ENCODE measurements at places on chromosomes 11 and 22.

DNA sequence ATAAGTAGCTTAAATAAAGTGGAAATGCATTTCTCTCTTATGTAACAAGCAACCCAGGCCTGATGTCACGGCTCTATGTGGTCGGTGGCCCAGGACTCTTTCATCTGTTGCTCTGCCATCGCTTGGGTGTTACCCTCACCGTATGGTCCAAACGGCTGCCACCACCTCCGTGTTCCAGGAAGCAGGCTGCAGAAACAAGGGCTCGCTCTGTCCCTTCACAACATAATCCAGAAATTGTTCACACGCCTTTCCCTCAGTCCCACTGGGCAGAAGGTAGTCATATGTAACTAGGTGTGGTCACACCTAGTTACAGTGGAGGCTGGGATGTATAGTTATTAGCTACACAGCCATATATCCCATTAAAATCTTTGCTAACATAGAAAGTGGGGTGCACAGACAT, 421.0 kb downstream of the SOX6 start:
- DNase-seq = no peak

DNA sequence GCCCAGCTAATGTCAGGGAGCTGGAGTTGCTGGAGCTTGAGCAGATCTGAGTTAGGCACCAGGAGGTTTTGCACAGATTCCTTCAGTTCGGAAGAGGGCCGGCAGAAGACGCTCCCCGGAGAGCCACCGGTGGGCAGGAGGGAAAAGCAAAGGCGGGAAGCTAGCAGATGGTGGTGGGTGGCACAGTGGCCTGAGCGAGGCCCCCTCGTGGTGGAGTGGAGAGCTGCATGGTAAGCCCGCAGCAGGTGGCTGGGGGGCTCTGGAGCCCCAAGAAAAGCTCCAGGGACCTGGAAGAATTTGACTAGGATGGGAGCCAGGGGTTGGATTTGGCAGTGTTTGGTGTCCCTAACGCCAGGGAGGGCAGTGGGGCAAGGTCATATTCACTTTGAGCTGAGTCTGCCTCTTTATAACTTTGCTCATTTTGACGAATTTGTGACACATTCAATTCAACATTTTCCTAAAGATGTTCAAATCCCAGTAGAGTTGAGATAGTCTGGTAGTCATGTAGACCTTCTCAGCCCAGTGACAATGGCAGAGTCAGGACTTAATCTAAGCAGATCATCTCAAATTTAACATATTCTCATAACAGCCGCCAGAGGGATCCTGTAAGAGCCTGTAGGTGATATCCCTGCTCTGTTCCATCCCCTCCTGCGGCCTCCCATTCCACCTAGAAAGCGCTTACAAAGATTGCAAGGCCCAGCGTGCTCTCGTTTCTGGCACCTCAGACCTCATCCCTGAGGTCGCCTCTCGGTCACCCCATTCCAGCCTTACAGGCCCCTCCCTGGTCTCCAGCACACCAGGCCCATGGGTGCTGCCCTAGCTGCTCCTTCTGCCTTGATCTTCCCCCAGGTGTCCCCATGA, 57.9 kb downstream of the TRIM29 start:
- no peak for DNase-seq

DNA sequence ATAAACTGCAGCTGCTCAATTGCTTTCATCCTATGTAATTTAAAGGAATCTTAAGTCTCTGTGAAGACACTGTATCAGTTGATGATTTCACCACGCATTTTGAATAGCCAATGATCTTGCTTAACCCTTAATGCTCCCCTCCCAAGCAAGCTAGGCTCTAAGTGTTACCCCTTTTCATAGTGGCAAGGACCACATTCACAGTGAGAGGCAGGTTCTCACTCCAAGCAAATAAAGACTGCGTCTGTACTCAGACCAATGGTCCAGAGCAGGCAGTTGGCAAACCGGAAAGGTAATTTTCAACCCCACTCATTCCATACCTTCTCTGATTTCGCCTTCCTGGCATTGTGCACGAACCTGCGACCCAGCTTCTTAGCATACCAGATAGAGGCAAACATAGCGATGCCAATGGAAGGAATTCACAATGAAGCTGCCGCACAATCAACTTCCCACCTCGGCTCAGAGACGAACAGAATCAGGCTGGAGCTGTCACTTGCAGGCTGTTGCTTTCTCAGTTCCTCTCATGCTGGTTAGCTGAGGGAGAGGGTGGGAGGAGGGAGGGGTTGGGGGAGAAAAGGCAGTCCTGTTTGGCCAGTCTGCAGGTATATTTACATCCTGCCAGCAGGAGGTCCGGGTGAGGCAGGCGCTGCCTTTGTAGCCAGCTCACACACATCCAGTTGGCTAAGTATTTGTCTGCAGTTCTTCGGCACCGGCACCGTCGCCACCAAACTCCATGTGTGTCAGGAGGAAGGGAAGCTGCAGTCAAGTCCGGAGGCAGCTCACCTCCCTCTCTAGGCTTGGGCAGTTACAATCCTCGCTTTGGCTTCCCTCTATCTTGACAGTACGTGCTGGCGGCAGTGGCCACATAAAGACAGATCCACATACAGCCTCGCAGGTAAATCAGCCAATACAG, 1151.2 kb upstream of the CCDC90B start:
- DNase-seq = no peak

- peak; percentile 51 for DNase-seq
Observed at GRCh38 chr11:61004180-61004611, 32.7 kb downstream of the CD6 start.

- no peak for DNase-seq
Observed at GRCh38 chr11:62505440-62506091, 41.0 kb downstream of the AHNAK start.

GRCh38 chr11:16418428-16419097, 62.2 kb upstream of the SOX6 start:
- DNase-seq = no peak

DNA sequence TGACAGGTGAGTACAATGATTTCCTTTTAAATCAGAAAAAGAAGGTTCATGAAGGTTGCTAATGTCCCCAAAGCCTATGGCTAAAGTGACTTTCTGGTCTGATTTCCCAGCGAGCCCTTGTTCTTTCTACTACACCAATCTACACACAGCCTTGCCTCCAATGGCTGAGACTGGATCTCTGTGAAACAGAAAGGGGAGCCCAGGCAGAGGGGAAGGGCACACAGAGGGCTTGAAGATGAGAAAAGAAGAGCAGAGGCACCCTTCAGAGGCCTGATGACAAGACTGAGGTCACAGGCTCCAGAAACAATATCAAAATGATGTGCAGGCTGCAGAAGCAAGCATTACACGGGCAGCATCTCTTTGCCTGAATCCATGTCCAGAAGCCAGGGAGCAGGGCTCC, 1.5 kb downstream of the SYN3 start:
- DNase-seq = no peak

DNA sequence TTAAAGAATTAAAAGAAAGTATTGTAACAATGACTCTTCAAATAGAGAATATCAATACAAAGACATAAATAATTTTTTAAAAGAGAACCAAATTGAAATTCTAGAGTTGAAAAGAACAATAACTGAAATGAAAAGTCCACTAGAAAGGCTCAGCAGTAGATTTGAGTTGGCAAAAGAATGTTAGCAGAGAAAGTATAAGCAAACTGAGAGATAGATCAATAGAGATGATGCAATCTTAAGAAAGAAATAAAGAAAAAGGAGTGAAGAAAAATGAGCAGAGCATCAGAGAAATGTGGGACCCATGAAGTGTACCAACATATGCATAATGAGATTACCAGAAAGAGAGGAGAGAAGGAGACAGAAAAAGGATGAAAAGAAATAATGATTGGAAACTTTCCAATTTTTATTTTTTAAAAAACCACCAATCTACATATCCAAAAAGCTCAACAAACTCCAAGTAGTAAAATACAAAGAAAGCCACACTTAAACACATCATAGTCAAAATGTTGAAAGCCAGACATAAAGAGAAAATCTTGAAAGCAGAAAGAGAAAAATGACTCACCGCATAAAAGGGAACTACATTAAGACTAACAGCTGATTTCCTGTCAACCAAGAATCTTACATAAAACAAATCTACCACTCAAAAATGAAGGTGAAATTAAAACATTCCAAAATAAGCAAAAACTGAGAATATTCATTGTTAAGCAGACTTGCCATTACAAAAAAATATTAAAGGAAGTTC, 20.9 kb downstream of the NCF4 start:
- DNase-seq = no peak

DNA sequence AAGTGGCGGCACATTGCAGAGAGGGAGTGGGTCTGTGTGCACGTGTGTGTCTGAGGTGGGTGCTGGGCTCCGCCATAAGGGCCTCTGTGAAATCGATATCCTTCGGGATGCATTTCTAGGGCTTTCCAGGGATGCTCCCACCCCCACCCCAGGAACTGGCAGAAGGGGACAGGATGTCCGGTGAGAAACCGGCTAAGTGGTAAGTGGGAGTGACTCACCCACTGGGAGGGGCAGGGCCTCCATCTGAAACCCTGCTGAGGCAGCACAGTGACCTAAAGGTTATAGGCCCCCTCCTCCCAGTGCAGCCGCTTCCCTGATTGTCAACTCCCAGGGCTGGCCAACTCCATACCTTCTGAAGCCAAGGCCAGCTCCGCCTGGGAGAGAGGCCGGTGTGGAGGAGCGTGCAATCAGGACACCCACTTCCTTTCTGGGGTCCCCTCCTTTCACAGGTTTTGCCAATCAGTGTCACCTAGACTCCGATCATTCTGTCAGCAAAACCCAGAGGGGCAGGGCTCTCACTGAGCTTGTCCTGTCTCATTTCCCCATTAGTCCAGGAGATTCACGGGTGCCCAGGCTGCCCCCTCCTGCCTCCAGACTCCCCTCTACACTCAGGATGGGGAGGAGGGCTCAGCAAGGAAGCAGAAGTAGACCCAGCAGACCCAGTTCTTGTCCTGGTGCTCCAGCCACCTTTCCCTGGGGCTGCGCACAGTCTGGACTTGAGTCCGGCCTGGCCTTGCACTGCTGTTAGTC, 44.5 kb downstream of the NECTIN1 start:
- peak; percentile 73 for DNase-seq

Measured in SJSA1 (cell line).